ENCODE measurements at places on chromosomes 2 and 18. TPM values are rescaled to one million over a fixed set of nuclear protein-coding genes. Genes with fewer than 3 reads are reported as not detected.

GRCh38 chr2:207760453-207760852 is 9.3 kb downstream of the FZD5 start:
- no peak for DNase-seq

DNA sequence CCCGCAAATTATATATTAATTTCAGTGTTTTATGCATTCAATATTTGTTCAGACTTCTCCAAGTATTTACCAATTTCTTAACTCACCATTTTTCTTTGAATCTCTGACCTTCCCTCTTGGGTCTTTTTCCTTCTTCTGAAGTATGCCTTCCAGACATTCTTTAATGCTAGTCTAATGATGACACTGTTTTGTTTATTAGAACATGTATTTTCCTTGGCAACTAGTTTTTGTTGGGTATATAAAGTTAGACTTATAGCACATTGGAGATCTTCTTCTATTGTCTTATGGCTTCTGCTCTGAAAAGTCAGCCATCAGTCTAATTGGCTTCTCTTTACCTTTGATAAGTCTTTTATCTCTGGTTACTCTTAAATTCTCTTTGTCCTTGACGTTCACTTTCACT is 423.2 kb upstream of the NRP2 start:
- no peak for DNase-seq

- DNase-seq: no peak
Measured at GRCh38 chr18:30139631-30140287, 902.8 kb downstream of the DSC3 start.

DNA sequence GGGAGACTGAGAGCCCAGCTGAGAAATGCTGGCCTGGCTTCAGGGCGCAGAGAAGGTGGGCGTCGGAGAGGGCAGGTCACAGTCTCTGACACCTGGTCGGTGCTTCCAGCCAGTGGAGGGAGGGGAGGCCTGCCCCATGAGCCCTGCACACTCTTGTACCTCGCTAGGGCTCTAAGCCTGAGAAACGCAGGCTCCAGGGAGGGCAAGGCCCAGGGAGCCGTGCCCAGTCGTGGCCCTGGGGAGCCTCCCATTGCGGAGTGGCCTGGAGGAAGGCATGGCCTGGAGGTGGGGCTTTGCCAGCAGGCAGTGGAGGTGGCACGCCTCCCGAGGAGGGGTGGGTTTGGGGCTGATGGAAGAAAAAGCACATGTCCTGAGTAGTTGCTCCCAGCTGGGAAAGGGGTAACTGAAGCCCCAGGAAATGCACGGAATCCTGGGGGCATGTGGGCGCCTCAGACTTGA is 39.0 kb downstream of the MTERF4 start:
- DNase-seq: no peak

DNA sequence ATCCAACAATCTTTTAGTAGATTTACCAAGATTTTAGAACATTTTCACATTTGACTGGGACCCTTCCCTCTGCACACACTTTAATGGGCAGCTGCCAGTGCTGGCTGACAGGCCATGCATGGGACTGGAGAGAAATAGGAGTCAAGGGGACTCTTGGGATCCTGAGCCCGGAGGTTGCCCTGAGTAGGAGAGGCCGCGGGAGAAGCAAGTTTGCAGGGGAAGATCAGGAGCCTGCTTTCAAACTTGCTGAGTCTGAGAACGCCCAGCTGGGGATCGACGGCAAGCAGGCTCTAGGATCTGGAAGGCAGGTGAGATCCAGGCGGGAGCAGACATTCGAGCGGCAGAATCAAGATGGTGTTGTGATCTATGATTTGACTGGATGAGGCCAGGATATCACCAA is 186.1 kb downstream of the HDAC4 start:
- DNase-seq: no peak

GRCh38 chr2:176865336-176865735 is 347.3 kb upstream of the HNRNPA3 start:
- DNase-seq: no peak

DNA sequence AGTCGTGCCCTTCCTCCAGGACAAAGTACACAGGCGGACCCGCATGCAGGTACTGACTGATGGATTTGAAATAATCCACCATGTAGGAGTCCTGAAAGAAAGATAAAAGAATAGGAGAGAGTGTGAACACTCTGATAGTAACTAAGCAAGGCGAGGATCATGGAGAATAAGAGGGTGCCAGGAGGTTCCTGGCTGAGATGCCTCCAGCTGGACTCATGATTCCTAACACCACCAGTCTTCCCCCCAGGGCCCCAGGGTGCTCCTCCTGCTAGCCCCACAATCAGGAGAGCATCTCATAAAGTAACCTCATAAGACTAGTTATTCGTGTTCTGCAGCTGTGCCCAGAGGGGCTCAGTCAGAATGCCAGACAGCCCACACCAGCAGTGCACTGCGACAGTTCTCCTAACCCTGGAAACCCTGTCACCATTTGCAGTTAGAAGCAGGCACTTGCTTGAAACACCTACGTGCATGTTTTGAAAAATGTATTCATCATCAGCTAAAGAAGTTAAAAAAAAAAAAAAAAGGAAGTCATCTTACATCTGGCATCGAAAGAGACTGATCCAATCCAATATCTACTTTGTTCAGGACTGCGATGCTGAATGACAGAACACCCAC is 36.7 kb downstream of the RMC1 start:
- DNase-seq: no peak

The SEH1L gene
- 40.2 TPM for polyA plus RNA-seq

The PID1 gene
- 4.8 TPM for polyA plus RNA-seq
